GM04503 (cell line): ENCODE measurements at places on chromosomes 7 and 10.

- DNase-seq, result no peak
Observed at GRCh38 chr7:42068554-42069280, 168.3 kb downstream of the GLI3 start.

- no peak for DNase-seq
Observed at GRCh38 chr7:286266-286665, 3.7 kb upstream of the FOXL3 start.

GRCh38 chr10:11068861-11069633 lies 51.4 kb downstream of the CELF2 start:
- no peak for DNase-seq

DNA sequence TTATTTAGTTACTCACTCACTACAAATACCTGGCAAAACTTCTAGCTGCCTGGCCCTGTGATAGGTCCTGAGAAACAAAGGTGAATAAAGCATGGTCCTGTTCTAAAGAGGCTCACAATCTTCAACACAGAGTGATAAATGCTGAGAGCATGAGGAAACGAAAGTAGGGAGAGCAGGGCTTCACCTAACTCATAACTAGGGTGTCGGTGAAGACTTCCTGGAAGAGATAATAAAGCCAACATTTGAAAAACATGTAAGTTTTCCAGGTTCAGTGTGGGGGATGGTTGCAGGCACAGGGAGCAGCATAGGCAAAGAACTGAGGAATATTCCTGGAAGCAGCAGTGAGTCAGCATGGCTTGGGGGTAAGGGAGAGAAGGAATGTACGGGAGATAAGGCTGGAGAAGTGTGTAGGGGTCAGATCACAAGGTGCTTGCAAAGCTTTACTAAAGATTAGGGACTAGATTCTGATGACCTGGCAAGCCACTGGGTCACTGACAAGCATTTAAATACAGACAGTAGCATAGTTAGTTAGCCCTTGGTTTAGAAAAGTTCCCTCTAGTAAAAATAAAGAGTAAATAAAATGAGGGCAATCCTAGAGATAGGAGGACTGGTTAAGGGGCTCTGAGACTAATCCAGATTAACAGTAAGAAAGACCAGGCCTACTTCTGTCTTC lies 5.1 kb downstream of the KEL start:
- no peak for DNase-seq

- no peak for DNase-seq
Observed at GRCh38 chr10:11165591-11166543, 148.2 kb downstream of the CELF2 start.

GRCh38 chr7:157831143-157831905 lies 494.5 kb downstream of the DNAJB6 start:
- no peak for DNase-seq

DNA sequence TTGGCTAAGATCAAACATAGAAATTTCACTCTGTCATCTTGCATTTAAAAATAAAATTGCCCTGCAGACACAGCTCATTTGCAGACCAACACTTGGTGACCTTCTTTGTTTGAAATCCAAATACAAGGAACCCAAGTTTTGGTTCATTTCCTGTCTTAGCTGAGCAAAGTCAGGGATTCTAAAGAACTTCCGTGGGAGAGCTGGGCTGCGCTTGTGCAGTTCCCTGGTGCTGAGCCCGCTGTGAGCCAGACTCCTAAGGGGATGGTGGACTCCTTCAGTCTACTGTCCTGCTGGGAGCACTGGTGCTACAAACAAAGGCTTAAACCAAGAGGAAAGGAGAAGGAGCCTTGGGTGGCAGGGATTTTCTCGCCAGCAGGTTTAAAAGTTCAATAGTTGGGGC lies 60.0 kb downstream of the MYOF start:
- no peak for DNase-seq

- DNase-seq, result no peak
Observed at GRCh38 chr10:74026428-74027015, 28.6 kb downstream of the VCL start.

- DNase-seq, result no peak
Observed at GRCh38 chr7:1289666-1290025, 57.0 kb downstream of the UNCX start.

GRCh38 chr10:5913736-5914135 lies 23.7 kb downstream of the FBH1 start:
- DNase-seq, result no peak

- DNase-seq, result peak; percentile 17
Observed at GRCh38 chr7:139618482-139619366, 95.2 kb downstream of the CLEC2L start.

GRCh38 chr7:92723943-92724342 lies 112.4 kb downstream of the CDK6 start:
- DNase-seq, result no peak

DNA sequence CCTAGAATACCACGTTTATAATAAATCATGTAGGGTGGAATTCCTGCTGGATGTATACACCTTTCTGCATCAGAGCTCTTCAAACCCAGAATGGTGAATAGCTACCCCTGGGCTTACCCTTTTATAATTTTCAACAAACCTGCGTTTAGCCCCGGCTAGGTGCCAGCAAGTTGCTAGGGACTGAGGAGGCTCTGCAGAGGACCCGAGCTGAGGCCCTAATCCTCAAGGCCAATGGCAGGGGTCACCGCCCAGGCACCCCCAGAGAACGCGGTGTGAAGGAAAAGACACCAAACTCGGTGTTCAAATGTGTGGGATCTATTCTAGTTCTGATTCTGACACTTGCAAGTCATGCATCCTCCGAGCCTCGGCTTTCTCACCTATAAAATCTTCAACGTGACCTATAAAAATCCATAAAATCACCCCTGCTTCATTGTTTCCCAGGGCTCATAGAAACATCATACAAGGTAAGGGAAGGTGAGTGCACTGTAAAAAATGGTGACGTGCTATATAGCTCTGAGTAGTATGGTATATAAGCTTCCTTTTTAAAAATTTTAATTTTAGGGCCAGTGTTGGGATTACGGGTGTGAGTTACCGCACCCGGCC lies 2.5 kb upstream of the ANXA11 start:
- DNase-seq, result no peak

DNA sequence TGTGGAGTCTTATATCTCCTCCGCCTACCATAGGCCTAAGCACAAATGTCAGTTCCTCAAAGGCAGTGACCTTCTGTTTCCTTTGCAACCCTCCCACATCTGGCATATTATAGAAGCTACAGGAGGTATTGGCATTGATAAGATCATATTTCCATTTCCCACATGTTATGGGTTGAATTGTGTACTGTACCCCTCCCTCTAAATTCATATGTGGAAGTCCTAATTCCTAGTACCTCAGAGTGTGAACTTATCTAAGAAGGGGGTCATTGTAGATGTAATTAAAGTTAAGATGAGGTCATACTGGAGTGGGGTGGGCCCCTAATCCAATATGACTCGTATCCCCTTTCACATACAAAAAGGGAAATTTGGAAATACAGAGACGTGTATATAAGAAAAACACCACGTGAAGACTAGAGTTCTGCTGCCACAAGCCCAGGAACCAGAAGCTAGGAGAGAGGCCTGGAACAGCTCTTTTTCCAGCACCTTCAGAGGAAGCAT lies 6.1 kb upstream of the LAMB4 start:
- no peak for DNase-seq
